ENCODE measurements at places on chromosomes 1 and 21. TPM values are rescaled to one million over a fixed set of nuclear protein-coding genes. Genes with fewer than 3 reads are reported as not detected.

ST6GALNAC3 gene
- 11.2 TPM for total RNA-seq

ACTL8 gene
- 0.26 TPM for total RNA-seq

LRRN2 gene
- total RNA-seq: 5.8 TPM

CACHD1 gene
- 94.2 TPM for total RNA-seq

MFAP2 gene
- 146 TPM for total RNA-seq

OR6K3 gene
- not detected for total RNA-seq

RXRG gene
- not detected for total RNA-seq

LCE3E gene
- total RNA-seq: not detected

PLA2G5 gene
- not detected for total RNA-seq

RHD gene
- 1.6 TPM for total RNA-seq

TTC39A gene
- 7.7 TPM for total RNA-seq

ALX3 gene
- total RNA-seq: not detected

USP25 gene
- total RNA-seq: 36.3 TPM

FMO1 gene
- total RNA-seq: not detected

ARHGAP30 gene
- total RNA-seq: 0.13 TPM

ITLN2 gene
- total RNA-seq: 2.4 TPM

PARS2 gene
- total RNA-seq: 10.2 TPM

GCSAML gene
- total RNA-seq: not detected

S100A12 gene
- not detected for total RNA-seq

LINGO4 gene
- not detected for total RNA-seq

PSMB4 gene
- total RNA-seq: 429 TPM

S100A3 gene
- total RNA-seq: not detected
